ENCODE measurements at places on chromosomes 5 and 9.

GRCh38 chr5:125409234-125409860 lies 662.9 kb upstream of the ZNF608 start:
- no peak for DNase-seq

GRCh38 chr5:7682379-7682778 lies 168.6 kb downstream of the CFAP90 start:
- no peak for DNase-seq

DNA sequence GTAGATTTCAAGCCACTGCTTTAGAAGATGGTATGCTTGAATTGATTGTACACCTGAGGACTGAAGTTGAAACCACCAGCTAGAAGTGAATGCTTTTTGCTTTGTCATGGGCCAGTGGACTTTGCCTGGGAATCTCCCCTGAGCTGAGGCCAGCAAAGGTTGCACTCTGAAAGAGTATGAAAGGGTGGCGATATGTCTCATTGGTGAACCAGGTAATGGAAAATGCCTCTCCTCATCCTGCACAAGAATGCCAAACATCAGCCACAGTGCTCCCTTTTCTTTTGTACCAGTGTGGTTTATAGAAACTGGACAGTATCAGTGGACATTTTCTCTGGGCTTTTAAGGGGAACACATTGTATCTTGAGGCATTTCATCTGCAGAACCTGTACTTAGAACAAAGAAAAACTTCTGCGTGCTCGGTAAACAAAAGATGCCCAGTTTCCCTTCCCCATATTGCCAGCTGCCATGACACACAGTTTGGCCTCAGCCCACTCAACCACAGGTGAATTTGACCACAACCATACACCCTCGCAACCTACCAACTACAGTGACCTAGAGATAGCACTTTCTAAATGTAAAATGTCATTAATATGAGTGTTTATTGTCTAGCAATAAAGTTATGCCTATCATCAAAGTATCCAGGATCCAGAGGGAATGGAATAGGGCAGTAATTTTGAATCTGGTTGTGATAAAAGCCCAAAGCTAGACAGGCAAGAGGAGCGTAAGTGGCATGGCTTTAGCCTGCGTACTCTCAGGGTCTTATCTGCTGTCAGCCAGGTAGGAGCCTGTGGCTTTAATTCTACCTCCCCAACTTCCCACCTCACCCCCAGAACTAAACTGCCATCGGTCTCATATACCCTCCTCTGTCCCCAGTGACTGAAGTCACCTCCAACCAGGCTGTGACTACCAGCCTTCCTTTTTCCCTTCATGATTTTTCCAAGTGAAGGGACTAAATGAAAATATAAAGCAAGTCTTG lies 79.5 kb upstream of the LHFPL2 start:
- DNase-seq: no peak

GRCh38 chr9:37678789-37679273 lies 28.1 kb downstream of the FRMPD1 start:
- DNase-seq: peak; percentile 5

- peak; percentile 94 for DNase-seq
Observed at GRCh38 chr9:78014776-78015175, 16.8 kb downstream of the GNAQ start.
